ENCODE measurements at places on chromosomes 4 and X.

DNA sequence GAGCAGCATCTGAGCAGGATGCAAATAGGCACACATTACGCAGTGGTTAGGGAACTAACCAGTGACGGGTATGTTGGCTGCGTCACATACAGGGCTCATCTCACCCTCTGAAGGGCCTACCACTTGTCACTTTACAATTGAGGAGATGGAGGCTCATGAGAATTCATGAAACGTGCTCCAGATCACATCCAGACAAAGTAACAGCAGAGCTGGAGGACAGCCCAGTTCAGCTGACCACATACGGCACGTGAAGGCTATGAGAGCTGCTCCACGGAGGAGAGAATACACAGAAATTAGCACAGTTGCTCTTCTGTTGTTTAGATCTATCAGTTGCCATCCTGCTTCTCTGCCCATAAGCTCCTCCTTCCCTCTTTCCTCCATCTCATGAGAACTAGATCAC is 78.4 kb downstream of the FAM9B start:
- DNase-seq: no peak

DNA sequence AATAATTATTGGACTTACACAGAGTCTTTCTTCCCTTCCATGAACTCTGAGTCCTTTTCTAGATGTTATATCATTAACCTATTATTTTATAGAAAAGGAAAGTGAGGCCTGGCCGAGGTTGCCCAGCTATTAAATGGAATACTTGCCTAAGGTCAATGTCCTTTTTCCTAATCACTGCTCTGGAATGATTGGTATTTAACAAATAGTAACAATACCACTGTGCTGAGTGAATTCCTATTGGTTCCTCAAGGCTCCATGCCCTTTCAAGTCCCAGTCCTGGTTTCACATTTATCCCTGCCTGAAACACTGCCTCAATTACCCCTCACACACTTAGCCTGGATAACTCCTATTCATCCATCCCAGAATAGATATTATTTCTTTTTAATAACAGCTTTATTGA is 6.2 kb downstream of the TCEAL9 start:
- DNase-seq: no peak

DNA sequence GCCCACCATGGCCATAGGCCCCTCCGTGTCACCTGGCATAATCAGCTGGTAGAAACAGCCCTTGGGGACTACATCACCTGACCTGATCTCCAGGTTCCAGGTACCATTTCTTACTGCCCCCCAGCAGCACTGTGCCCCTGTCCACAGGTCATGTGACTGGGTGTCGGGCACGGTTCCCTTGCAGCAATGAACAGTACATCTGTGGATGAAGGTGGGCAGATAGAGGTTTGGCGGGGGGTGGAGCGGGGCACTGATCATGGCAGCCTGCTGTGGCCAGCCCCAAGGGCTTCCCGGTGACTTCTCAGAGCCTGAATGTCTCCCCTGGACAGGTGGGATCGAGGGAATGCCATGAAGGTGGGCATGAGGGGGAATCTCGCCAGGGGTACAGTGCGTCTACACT is 37.8 kb downstream of the TRMT44 start:
- no peak for DNase-seq

- DNase-seq: no peak
Observed at GRCh38 chrX:38262715-38263620, 42.3 kb upstream of the SRPX start.

- no peak for DNase-seq
Observed at GRCh38 chrX:19899217-19899788, 11.9 kb upstream of the SH3KBP1 start.
